ENCODE measurements at places on chromosomes 12 and 14. TPM values are rescaled to one million over a fixed set of nuclear protein-coding genes. Genes with fewer than 3 reads are reported as not detected.

VWF gene
- total RNA-seq = 467 TPM

DNA sequence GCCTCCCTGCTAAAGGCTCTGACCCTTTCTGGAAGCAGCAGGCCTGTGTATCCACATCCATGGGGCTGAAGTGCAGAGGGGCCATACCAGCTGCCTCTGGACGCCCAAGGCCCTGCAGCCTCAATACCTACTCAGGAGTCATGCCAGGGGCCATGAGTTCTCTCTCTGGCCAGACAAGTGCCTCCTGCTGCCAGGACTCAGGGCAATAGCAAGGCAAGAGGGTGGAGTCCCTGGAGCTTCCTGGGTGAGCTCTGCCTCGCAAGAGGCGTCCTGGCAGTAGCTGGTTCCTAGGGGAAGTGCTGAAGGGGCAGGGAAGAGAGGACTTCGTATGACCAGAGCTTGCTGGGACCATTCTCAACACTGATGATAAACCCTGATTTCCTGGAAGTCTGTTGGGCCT is 10.9 kb upstream of the ENDOU start:
- DNase-seq = no peak

DNA sequence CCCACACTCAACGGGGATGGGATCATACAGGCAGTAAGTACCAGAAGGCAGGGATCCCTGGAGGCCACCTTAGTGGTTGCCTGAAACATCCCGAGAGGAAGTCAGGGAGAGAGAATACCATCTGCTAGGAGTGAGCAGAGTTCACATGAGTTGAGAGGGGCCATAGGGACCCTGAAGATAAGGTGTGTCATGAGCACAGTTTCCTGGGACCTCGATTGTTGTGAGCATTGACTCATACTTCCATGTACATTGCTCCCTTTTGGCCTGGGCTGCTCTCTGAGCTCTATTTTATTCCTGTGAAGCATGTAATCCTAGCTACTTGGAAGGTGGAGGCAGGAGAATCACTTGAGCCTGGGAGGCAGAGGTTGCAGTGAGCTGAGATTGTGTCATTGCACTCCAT is 120.5 kb downstream of the TBC1D30 start:
- no peak for DNase-seq

GRCh38 chr12:21500786-21501257 is 613 bp downstream of the RECQL start:
- DNase-seq = no peak

- DNase-seq = no peak
Measured at GRCh38 chr14:101823511-101824120, 62.1 kb downstream of the PPP2R5C start.

DNA sequence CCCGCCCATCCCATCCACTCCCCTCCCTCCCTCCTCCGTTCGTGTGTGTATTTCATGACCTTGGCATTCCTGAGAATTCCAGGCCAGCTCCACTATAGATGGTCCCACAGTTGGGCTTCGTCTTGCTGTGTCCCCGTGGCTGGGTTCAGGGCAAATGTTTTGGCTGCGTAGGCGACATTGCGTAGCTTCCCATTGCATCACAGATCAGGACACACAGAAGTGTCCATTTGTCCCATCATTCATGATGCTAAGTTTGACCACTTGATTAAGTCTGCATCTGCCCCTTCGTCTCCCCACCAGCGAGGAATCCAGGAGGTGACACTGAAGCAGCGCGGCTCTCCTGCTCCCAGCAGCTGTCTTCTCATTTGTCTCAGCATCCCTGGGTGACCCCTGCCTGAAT is 38.6 kb upstream of the MMP17 start:
- no peak for DNase-seq

GRCh38 chr14:36028218-36028617 is 148.3 kb downstream of the PTCSC3 start:
- no peak for DNase-seq

GRCh38 chr14:60008042-60008441 is 83.7 kb upstream of the PCNX4 start:
- no peak for DNase-seq

DNA sequence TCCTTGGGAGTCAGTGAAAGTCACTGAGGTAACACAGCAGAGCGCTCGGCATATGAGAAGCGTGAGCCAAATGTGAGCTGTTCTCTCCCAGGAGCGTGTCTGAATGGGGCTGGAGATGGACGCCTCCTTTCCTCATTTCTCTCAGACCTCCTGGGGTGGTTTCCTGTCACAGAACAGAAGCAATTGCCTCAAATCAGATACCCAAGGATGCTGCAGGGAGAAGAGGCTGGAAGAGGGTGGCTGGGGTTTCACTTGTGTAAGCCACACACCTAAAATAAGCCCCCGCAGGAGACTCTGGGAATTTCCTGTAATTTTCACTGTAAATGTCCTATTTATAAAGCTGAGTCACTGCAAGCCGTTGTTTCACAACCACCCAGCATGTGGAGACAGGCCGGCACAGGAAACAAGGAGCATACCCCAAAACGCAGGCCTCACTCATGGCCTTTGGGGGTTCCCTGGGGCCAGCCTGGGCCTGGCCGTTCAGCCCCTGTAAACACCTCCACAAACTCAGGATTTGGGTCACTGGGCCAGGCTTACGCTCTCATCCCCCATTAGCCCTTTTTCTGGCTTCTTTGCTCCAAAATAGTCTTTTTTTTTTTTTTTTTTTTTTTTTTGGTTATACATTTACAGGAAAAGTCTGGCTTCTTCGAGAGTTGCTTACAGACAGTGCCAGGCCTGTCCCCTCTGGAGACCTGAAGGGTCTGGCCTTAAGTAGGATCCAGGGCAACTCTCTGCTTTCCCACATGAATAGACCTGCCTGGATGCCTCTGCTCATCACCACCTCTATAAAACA is 55.3 kb downstream of the VCPKMT start:
- DNase-seq = peak; percentile 54

All from dermis microvascular lymphatic vessel endothelial cell (primary cell).